ENCODE measurements at places on chromosomes 6 and 20.
A peak's percentile ranks its signal among the peaks of the same experiment; 100 is the strongest.

- DNase-seq, result no peak
These were observed 72.9 kb downstream of the PSMB1 start for GRCh38 chr6:170480050-170480692.

- DNase-seq, result no peak
These were observed 39.1 kb upstream of the BEND6 start for GRCh38 chr6:56915832-56916231.

DNA sequence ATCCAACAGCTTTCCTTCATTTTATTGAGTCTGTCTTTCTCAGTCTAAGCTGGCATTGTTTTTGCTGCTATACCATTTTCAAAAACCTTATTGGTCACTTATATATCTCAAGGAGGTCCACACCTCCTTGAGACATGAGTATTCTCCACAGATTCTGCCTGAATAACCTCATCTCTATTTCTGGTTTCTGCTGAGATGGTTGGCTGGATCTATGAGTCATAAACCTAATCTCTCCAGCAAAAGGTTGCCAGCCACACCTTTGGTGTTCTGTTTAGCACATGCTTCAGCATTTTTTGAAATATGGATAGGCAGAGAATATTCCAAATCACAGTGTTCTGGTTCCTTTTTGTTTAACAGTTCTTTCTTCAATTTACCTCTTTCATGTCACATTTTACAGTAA is 40.8 kb upstream of the TMEM244 start:
- DNase-seq, result no peak

- no peak for DNase-seq
These were observed 371.6 kb upstream of the EPHA7 start for GRCh38 chr6:93790981-93791380.

GRCh38 chr6:150267686-150268561 is 100.9 kb upstream of the IYD start:
- DNase-seq, result no peak

DNA sequence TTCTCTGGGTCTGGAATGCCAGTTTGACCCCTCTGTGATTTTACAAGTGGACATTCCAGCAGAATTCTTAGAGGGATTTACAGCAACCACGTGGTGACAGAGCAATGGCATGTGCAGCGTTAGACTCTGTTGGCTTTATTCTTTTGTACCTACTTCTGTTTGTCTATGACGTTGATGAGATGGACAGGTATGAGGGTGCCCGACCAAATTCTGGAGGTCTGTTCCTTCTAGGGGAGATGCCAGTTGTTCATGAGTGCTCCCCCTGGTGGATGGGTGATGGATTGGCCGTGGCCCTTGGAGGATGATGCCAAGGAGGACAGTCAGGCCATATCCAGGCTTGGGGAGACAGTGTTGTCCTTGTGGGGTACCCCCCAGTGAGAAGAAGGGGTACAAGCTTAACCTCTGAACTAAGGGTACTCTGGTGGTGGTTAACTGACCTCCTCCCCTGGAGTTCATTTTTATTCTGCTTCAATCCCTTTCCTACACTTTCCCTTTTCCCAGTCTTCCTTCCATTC is 198.6 kb downstream of the DTNBP1 start:
- DNase-seq, result peak; percentile 75

DNA sequence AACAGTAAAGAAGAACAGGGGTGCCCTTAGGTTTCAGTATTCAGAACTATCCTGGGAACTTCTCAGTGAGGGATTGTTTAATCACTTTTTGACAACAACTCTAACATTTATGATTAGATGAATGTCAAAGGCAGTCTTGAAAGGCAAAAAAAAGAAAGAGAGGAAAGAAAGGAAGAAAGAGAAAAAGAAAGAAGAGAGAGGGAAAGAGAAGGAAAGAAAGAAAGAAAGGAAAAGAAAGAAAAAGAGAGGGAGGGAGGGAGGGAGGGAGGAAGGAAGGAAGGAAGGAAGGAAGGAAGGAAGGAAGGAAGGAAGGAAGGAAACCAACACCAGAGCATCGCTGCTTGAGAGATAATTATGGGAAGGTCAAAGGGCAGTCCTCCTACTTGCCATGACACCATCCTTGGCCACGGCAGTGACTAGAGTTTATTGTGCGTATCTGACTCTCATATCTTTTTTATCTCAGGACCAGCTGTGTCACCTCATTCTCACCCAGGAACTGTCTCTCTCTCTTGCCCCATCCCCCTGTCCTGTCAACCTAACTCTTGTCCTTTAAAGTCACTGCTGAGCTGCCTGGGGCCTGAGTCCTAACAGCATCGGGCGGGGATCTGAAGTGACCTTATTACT is 96.8 kb upstream of the ATXN1 start:
- no peak for DNase-seq

- no peak for DNase-seq
These were observed 154.0 kb downstream of the ID4 start for GRCh38 chr6:19991176-19991575.

GRCh38 chr6:166707045-166707444 is 80.0 kb upstream of the RPS6KA2 start:
- DNase-seq, result peak; percentile 33

GRCh38 chr6:90428514-90428913 is 131.9 kb upstream of the BACH2 start:
- no peak for DNase-seq

DNA sequence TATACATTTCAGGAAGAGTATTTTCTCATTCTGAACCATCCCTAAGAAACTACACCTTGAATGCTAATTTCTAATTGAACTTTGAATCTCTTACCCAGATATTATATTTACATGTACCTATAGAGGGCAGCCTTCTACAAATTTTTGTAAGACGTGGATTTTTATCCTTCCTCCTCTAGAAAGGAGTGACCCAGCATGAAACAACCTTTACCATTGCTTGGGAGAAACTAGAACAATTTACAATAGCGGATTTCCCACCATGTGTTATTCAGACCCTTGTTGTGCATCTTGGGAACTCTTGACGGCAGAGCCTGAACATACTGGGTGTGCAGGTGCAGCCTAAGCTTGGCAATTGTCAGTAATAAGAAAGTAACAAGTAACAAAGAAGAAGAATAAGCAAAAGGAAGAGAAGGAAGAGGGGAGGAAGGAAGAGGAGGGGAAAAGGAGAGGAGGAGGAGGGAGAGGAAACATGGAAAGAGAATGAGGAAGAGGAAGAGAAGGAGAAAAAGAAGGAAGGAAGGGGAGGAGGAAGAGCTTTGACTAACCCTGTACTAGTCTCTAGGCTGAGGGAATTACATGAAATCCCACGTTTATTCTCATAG is 10.8 kb upstream of the TAAR1 start:
- DNase-seq, result no peak

- DNase-seq, result no peak
These were observed 52.2 kb upstream of the UNC93A start for GRCh38 chr6:167238694-167239467.

GRCh38 chr6:105844275-105844883 is 241.8 kb upstream of the PRDM1 start:
- no peak for DNase-seq

DNA sequence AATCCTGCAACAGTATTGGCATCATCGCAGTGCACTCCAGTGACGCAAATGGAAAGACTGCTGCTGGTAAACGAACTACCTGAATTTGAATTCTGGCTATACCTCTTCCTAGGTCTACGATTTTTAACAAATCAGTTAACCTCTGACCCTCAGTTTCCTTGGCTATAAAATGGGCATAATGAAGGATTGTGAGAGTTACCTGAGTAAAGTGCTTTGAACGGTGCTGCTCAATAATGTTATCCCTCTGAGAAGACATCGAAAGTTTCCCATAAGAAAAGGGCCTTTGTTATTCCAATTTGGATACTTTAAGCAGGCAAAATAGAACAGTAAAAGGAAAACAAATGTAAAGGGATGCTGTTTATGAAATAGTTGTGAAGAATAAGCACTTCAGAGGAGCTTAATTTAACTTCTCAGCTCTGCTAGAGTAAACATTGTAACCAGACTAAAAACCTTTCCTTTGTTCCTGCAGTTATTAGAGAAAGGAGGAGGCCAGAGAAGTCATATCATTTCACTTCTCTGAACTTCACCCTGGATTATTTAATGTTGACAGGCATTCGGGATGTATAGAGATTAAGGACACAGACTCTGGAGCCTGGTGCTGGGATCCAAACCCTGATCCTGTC is 5.8 kb downstream of the SGK1 start:
- DNase-seq, result no peak

DNA sequence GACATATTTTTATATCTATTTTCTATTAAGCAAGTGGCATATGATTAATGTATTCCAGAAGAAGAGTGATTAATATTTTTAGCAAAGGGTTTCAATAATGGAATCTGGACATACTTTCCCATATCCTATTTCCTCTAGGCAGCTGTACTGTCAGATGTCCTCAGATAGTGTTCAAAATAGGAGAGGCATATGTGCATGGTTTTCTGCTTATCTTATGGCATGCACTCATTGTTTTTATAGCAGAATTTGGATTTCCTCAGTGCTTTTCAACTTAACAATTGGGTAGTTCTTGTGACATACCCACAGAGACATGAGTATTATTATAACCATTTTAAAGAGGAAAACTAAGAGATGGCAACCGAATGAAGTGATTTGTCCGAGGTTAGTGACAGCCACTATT is 12.6 kb upstream of the SLC17A5 start:
- no peak for DNase-seq

All from stimulated activated CD8-positive, alpha-beta memory T cell treated with anti-CD3 and anti-CD28 coated beads, Interleukin-4, amount 100 ng/mL, for 48 hours (primary cell).